ENCODE measurements at places on chromosomes 1 and 21.

- DNase-seq = no peak
These were observed 16.6 kb downstream of the NUDC start for GRCh38 chr1:26938004-26938658.

GRCh38 chr1:232045139-232045994 is 418.8 kb downstream of the DISC1 start:
- no peak for DNase-seq

DNA sequence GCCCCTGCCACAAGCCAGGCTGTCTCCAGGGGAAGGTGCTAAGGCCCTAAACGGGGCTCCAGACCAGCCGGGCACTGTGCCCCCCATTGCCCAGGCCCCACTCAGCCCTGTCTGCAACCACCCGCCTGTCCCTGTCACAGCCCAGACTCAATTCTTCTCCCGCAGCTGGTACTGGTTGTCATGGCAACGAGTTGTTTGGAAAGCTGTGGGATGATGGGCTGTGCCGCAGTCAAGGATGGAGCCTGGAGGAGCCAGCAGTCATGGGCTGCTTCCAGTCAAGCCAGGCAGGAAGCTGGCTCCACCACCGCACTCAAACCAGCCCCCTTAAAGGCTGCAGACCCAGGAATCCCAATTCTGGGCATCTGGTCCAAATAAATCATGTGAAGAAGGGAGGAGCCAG is 4.2 kb downstream of the SPOCD1 start:
- DNase-seq = no peak

- DNase-seq = peak; percentile 84
These were observed 17.0 kb upstream of the CD2 start for GRCh38 chr1:116737020-116737854.

DNA sequence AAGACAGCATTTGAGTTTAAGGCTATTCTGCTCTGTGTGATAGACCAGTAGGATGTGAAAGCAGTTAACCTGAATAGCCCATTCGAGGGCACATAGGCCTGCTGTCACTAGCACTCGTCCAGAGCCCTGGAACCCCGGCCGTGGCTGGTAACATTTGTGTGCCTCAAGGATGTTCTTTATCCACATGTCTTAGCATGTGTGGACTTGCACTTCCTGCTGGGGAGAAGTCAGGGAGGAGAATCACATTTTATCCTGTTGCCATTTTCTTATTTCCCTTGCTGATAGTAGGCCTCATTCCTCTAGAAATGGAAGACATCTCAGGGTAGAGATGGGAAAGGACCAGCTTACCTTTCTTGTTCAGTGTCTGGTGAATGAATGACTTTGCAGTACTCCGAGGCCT is 54.7 kb downstream of the VPS13D start:
- no peak for DNase-seq

GRCh38 chr1:51298322-51298705 is 32.0 kb downstream of the TTC39A start:
- DNase-seq = no peak

DNA sequence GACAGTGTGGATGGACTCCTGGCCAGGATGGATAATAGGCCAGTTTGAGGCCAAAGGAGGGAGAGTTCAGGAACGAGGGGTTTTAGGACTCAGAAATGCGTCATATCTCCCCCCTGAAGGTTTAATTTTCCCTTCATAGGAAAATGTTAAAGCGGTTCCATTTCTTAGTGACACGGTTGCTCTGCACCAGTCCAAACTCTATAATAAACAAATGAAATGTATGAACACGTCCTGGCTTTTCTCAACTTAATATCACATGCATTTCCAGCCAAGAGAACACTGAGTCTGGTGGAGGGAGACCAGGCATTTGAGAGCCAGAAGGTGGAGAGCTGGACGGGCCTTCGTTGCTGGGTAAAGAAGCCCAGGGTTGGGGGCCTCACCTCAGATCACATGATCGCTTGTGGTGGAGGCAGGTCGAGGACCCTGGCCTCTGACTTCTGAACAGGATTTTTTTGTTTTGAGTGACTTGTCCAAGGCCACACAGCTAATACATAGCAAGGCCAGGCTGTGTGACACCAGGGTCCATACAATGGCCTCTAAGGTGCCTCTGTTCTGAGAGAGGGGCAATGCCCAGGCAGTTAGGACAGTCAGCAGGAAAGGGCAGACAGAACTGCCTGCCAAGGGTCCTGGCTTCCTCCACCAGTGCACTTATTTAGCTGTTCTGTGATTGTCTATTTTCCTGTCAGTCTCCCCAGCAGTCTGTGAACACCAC is 11.4 kb downstream of the SLC1A7 start:
- no peak for DNase-seq

GRCh38 chr1:48610628-48611542 is 138.9 kb upstream of the SPATA6 start:
- DNase-seq = no peak

- no peak for DNase-seq
These were observed 995 bp downstream of the COLGALT2 start for GRCh38 chr1:184036517-184036949.

DNA sequence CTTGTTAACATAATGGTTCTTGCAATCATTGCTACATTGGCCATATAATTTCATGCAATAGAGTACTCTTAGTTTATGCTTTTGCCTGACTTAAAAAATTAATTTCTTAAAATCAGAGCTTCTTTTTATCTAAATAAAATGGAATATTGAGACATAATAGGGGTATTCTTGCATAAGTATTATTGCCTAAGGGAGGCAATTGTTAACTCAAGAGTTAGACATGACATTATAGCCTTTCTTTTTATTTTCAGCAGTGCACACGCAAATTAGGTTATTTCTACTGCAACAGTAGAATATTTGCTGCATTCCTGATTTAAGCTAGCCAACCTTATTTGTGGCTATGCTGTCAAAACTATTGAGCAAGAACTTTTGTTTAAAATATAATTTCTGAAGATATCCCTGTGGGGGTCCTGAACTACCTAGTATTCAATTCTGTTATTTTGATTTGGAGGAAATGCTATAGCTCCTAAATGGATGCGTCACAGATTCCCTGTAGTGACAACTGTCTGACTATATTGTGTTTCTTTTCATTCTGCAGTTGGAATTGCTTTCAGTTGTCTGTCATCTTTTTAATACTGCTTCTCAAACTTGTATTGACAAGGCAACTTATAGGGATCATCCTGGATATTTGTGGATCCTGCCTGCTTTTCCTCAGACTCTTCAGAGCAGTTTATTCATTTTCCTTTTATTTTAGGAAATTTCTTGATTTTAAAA is 211.0 kb downstream of the PATJ start:
- DNase-seq = no peak

DNA sequence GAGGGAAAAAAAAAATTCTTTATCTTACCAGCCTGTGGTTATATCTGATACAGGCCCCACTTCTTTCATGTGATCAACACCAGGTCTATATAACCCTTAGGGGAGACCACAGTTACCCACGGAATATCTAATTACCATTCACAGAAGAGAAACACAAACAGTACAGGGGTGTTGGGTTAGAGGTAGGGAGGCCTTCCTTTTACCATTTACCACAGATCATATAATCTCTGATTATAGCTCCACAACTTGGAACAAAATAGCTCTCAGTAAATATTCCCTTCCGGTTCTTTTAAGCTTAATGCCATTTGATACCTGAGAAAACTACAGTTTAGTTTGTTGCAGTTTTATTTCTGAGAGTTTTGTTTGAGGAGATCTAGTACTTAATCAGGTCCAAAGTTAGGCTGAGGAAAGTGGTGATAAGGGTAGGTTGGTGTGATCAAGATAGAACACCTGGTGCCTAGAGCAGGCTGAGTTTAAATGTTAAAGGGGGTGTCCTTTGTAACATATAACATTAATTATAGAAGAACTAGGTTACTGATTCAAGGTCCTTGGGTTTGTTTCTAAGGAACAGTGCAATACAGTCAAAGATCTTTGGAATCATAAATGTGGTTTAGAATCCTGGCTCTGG is 14.1 kb downstream of the EPB41 start:
- DNase-seq = no peak

GRCh38 chr1:21867451-21867996 is 55.5 kb downstream of the LDLRAD2 start:
- no peak for DNase-seq

DNA sequence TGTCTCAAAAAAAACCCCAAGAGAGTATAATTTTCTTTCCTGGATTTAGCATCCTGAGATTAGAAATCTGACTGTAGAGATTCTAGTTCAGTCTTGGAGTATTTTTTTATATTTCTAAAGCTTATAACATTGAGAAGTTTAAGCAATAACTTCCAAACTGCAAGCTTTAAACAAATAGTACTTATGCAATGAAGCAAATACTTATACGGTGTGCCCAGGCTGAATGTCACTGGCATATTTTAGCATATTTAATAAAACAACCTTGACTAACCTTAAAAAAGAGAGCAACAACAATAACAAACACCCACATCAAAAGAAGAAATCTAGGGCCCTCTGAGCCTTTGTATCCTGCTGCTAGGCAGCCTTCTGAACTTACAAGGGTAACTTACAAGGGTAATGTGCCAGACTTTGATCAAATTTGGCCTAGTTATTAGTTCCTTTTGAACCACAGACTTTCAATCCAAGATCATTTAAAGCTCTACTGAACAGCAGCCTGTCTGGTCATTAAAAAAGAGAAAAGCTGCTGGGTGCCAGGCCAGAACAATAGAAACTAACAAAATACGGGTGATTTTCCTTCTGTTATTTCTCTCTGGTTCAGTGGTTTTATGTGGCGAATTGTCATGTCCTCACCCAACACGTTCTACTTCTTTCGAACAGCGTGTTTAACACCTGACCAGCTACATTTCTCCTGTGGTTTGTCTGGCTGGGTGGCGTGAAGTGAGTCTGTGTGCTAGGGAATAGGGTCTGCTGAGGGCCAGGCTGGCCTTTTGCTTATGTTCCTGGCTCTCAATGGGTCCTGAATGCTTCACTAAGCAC is 16.2 kb downstream of the MTOR start:
- peak; percentile 25 for DNase-seq

- DNase-seq = peak; percentile 51
These were observed 859 bp downstream of the IFFO2 start for GRCh38 chr1:18955441-18956192.

- peak; percentile 15 for DNase-seq
These were observed 84.9 kb upstream of the CD1D start for GRCh38 chr1:158095737-158096335.

DNA sequence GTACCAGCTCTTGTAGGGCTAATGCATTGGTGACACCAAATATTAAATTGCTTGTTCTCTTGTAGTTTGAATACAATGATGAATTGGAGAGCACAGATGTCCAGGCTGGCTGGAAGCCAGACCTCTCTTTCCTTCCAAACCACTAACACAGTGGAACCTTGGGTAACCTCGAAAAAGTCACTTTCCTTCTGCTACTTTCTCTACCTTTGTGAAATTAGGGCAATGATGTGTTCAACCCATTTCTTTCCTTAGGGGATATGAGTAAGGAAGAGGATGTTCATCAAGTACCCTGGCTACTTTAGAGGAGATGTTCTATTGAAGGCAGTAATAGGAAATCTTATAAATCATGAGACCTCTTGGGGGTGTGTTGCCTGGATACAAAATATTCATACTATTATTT is 55.7 kb downstream of the XCL2 start:
- no peak for DNase-seq

GRCh38 chr1:1857096-1857703 is 33.7 kb downstream of the GNB1 start:
- no peak for DNase-seq

Measured in CD4-positive, alpha-beta T cell treated with Interleukin-1 beta for 1 hour (primary cell).